ENCODE measurements at places on chromosomes 12 and 14.

DNA sequence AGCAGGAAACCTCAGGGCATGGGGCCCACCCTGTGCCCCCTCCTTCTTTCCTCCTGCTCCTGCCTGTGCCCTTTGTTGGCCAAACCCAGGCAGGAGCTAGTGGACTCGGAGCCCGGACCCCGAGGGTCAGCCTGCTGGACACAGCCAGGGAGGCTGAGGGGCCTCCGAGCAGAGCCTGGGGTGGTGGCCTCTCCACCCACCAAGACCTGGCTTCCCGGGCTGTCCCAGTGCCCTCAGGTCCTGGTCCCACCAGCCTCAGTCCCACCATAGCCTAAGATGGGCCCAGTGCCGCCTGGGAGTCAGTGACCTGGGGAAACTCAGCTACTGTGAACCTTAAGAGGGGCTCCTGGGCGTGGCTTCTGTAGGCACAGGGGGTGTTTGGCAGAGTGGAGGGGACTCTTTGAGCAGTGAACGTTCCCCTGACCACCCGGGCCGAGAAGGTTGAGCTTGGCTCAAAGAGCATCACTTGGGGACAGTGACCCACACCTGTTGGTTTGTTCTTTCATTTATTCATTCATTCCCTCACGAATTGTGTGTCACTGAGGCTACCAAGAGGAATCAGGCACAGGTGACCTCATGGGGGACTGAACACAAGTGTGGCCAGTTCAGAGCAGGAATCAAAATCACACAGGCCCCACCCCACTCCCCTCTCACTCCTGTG lies 266.1 kb downstream of the ADGRD1 start:
- no peak for DNase-seq

GRCh38 chr12:92796650-92797049 lies 93.9 kb downstream of the PLEKHG7 start:
- DNase-seq = no peak

- no peak for DNase-seq
Observed at GRCh38 chr12:29581631-29582030, 84.1 kb upstream of the OVCH1 start.

- DNase-seq = no peak
Observed at GRCh38 chr12:46260124-46260912, 8.5 kb downstream of the SLC38A1 start.

GRCh38 chr12:114710151-114710550 lies 26.2 kb upstream of the TBX3 start:
- no peak for DNase-seq

DNA sequence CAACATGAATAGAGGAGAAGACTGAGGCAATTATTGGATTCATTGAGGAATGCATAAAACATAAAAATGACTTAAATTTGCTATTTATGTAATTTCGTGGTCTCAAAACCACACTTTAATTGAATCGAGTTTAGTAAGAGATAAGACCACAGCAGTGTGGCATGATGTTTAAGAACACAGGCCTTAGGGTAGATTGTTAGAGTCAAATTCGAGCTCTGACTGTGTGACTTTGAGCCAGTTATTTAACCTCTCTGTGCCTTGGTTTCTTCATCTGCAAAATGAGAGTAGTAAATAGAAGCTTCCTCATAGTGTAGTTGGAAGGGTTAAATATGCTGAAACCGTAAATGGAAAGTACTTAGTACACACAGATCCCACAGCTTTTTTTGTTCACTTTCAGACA lies 9.3 kb upstream of the SSTR1 start:
- DNase-seq = no peak

Data from NCI-H1417 treated with DMSO at 0.1 percent for 48 hours (cell line).